ENCODE measurements at places on chromosomes 5 and 9. TPM values are rescaled to one million over a fixed set of nuclear protein-coding genes. Genes with fewer than 3 reads are reported as not detected.

- DNase-seq: peak; percentile 11
These were observed 121.0 kb upstream of the RGS7BP start for GRCh38 chr5:64384765-64385164.

GRCh38 chr5:89604342-89604741 lies 721.4 kb upstream of the MEF2C start:
- DNase-seq: no peak

FBN2 gene
- 0.37 TPM for total RNA-seq

DNA sequence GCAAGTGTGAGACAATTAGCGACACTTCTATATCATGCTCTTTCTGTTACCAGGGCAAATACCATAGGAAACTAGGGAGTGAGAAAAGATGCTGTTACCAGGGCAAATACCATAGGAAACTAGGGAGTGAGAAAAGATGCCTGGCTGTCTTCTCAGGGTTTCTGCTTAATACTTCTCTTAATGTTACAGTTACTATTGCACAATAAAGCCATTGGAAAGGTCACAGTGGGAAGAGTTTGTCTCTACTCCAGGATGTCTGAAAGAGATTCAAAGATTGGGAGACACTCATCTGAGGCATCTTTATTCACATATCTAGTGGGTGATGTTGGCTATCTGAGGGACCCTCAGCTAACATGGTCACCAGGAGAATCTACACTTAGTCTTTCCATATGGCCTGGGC lies 431.7 kb upstream of the POU5F2 start:
- DNase-seq: no peak

DNA sequence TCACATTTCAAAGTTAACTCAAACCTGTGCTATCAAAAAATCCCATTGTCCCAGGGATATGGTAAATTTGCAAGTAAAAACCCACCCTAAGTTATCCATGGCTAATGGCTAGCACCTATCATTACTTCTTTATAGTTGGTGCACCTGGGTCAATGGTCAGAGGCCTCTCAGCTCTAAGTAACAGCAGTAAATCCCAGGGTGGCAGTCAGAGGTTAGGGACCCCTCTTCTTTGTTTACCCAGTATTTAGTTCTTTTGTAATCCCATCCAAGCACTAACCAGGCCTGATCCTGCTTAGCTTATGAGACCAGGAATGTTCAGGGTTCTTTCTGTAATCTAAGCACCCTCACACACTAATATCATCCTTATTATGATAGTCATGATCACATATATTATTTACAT lies 52.1 kb upstream of the WWC1 start:
- DNase-seq: no peak

HDAC3 gene
- 88.4 TPM for total RNA-seq

- DNase-seq: peak; percentile 60
These were observed 585.2 kb upstream of the TUSC1 start for GRCh38 chr9:26263478-26263877.

GRCh38 chr5:17039170-17039569 lies 103.1 kb upstream of the MYO10 start:
- no peak for DNase-seq

DNA sequence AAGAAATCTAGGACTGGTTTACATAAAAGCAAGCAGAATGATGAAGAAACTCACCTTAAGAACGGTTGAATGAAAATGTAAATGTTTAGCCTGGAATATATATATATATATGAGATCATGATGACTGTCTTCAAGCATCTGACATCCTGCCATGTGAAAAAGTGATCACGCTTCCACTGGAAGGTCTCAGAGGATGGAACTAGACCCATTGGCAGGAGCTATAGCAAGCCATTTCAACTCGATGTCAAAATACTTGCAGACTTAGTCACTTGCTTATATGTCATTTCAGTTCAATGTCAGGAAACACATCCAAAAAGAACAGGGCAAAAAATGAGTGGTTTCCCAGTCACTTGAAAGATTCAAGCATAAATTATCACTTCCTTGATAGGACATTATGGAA lies 22.2 kb upstream of the TMEM161B start:
- DNase-seq: peak; percentile 70

DNA sequence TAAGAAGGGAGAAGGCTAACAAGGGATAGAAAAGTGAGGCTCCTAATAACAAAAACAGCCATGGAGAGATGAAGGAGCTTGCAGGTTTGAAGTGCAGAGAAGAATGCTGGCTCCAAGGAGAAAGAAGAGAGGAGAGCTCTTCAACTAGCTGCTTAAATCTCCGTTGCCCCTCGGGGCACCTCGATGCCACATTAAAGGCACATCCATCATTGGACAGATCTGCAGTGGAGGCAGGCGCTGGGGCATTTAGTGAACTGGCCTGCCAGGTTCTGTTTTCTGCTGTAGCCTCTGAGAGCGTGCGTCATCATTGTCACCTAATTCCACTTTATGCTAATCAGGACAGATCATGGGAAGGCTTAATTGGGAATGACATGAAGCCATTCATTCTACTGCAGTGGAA lies 1426.2 kb upstream of the WWC1 start:
- DNase-seq: no peak

DNA sequence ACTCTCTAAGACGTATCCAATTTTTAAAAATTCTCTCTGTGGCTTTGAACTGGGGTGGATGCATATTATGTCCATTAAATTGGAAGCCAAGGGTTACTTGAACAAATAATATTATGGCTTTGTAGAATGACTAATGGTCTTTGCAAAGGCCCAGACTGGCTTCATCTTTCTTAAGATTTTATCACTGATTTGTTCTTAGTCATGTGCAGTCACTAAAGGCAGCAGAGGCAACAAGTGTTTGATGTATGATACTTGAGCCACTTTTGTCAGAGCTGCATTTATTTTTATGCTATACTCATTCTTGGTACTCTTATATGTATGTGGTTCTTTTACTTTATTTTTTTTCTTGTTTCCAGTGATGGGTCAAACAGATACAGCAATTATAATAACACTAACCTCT lies 152.2 kb downstream of the NR2F1-AS1 start:
- DNase-seq: peak; percentile 74

PCDHB9 gene
- 1.6 TPM for total RNA-seq

GRCh38 chr5:16065831-16066230 lies 113.8 kb downstream of the MARCHF11 start:
- DNase-seq: peak; percentile 78

DNA sequence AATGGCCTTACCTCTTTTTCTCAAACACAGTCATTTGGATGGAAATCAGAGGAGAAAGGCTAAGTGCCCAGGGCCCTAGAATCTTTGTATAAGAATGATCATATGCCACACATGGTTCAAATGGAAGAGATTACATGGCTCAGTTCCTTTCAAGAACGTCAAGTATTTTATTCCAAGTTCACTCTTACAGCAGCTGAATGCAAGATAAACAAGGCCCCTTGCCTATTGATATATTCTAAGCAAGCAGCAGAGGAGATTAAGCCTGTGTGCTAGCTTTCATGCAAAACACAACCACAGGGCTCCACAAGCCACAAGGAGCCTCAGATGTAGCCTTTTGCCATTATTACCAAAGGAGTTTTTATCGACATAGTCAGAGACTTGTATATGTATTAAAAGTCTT lies 55.3 kb upstream of the SLCO6A1 start:
- peak; percentile 20 for DNase-seq

DNA sequence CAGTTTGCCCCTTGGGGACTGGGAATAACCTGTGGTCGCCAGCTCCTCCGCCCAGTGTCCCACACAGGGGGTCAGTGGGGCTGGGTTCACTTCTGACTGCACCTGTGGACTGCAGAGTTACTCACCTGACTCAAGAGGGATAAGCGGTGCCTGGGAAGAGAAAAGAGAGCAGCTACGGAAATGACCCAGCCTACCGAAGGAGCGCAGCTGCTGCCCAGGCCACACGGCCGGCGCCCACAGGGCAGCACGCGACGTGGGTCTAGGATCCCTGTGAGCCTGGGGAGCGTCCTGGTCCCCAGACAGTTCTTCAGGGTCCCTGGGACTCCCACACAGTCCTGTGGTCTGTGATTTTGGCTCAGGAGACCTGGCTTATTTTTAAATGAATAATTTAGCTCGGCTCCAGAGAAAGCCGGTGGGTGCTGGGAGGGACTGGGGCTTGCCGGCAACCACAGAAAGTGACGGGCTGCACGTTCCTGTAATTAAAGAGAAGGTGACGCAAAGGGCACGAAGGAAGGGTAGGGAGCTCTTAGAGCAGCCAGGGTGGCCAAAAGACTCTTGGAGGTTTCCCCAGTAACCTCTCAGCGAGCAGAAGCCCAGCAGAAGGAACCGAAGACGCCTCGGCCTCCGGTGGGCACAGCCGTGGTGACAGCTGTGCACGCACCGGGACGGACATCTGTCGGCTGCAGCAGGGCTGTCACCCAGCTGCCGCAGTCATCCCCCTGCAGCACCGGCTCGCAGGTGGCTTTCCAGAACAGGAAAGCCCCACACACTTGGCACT lies 97.5 kb upstream of the FCN2 start:
- DNase-seq: no peak

DNA sequence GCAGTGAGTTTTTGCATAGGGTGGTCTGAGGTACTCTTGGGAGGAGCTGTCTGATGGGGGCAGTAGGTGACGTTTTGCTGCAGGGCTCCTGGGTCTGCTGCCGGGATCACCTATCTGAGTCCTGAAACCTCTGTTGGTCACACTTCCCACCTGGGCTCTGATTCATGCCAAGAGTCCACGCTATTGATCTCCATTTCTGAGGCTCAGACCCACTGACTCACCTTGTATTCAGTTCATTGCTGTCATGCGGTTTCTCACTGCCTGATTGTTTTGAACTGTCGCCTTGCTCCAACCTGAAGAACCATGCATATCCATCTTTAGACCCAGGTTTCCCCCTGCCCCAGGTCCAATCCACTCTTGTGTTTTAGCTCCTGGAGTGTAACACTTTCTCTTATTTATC lies 101.3 kb downstream of the NPR3 start:
- DNase-seq: peak; percentile 28

SLC6A19 gene
- total RNA-seq: not detected

DNA sequence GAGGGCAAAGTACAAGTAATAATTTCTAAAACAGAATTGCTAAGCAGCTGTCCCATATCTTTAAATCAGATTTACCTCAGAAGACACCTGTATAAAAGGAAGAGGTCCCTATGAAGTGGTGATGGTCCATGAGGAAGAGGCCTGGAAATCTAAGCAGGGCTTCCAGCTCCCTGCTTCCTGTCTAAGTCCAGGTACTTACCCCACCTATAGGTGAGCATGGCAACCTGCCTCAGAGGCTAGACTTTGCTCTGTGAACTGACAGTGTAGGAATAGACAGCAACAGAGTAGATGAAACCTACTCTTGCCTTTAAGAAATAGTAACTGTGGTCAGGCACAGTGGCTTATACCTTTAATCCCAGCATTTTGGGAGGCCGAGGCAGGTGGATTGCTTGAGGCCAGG lies 55.8 kb upstream of the ARRDC3 start:
- DNase-seq: no peak

GRCh38 chr5:97623441-97623840 lies 440.4 kb upstream of the RIOK2 start:
- DNase-seq: no peak

DNA sequence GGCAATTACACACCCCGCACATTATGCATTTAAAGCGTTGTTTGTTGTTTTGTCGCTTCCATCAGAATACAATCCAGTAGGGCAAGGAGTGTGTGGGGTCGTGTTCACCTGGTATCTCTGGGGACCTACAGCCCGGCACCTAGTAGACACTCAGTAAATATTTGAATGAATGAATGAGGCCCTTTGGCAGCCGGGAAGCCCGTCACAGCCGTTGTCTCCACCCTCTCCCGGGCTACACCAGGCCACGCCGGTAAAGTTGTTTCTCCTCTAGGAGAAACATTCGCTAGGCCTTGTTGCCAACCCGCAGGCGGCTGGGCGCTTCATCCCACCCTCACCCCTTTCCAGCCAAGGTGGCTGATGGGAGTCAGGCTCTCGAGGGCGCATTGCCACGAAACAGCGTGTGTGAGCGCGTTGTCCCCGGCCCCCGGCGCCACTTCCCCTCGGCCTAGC lies 876 bp upstream of the JAK2 start:
- DNase-seq: no peak

DNA sequence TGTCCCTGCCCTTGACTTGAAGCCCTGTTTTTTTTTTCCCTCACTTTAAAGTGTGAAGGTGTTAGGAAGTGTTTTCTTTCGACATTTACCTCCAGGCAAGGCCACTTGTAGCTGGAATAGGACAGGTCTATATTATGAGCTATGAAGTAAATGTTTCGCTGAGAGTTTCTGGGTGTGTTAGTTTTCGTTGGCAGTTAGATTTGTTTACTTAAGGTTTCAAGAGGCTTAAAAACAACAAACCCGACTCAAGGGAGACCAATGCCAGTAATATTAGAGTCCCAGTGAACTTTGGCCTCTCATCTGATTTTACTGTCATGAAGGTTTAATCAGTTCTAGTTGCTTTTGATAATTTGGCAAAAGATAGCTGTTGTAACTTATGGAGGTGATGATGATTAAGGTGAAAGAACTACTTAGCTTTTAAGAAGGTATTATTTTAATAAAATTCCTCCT lies 25.2 kb downstream of the OCLN start:
- peak; percentile 69 for DNase-seq

GRCh38 chr5:142152384-142152732 lies 43.8 kb downstream of the NDFIP1 start:
- no peak for DNase-seq

BRINP1 gene
- total RNA-seq: 0.20 TPM

- DNase-seq: no peak
These were observed 236.5 kb downstream of the FBXL17 start for GRCh38 chr5:108145351-108145750.

PIP5K1B gene
- not detected for total RNA-seq

- no peak for DNase-seq
These were observed 13.3 kb upstream of the NKD2 start for GRCh38 chr5:995318-995717.

POMT1 gene
- 22.8 TPM for total RNA-seq

DNA sequence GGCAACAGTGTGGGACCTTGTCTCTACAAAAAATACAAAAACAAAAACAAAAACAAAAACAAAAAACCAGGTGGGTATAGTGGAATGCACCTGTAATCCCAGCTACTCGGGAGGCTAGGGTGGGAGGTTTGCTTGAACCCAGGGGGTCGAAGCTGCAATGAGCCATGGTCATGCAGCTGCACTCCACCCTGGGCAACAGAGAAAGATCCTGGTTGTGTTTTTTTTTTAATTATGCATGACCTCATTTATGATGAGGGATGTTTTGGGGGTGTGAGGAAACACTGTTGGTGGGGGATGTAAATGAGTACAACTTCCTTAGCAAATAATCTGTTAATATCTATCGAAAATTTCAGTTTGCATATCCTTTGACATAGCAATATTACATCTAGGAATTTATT lies 29.4 kb upstream of the UBE2D2 start:
- no peak for DNase-seq

HSD17B3 gene
- total RNA-seq: 1.9 TPM

GRCh38 chr5:23014266-23014665 lies 161.1 kb upstream of the CDH12 start:
- no peak for DNase-seq

- peak; percentile 58 for DNase-seq
These were observed 100.8 kb upstream of the DHFR start for GRCh38 chr5:80755626-80756025.

- DNase-seq: peak; percentile 27
These were observed 552 bp downstream of the TMEM141 start for GRCh38 chr9:136791516-136792276.

All from M059J (cell line).